Activated CD4-positive, CD25-positive, alpha-beta regulatory T cell (primary cell): ENCODE measurements at places on chromosomes 5 and 9.

DNA sequence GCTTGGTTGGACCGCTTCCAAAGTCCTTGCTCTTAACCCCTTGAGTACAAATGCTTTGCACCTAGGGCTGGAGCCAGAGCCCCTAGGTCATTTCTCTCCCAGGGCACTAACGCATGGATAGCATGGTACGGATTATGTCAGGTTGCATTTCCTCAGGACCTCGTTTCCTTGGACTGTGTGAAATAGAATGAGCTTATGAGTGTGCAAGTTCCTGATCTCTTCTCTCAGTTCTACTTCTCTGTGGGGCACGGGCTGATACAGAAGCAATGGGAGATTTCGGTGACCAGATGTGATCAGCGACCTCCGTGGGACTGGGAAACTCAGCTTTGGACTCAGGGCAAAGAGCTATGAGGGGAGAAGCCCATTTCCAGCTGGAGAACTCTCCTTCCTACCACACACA, 14.2 kb downstream of the SPARC start:
- no peak for DNase-seq

GRCh38 chr9:79286992-79287707, 284.6 kb upstream of the TLE4 start:
- DNase-seq, result no peak

- no peak for DNase-seq
Measured at GRCh38 chr9:92359394-92359995, 33.7 kb downstream of the CENPP start.

GRCh38 chr5:1640421-1640881, 116.7 kb upstream of the LPCAT1 start:
- DNase-seq, result no peak

GRCh38 chr5:96517295-96517694, 84.2 kb upstream of the PCSK1 start:
- DNase-seq, result no peak

- DNase-seq, result no peak
Measured at GRCh38 chr9:134216961-134217360, 52.6 kb upstream of the RNU6ATAC start.

- DNase-seq, result no peak
Measured at GRCh38 chr9:27663526-27663925, 90.2 kb upstream of the C9orf72 start.

GRCh38 chr9:121138973-121139372, 62.7 kb downstream of the RAB14 start:
- no peak for DNase-seq
